ENCODE measurements at places on chromosomes 11 and 22.

DNA sequence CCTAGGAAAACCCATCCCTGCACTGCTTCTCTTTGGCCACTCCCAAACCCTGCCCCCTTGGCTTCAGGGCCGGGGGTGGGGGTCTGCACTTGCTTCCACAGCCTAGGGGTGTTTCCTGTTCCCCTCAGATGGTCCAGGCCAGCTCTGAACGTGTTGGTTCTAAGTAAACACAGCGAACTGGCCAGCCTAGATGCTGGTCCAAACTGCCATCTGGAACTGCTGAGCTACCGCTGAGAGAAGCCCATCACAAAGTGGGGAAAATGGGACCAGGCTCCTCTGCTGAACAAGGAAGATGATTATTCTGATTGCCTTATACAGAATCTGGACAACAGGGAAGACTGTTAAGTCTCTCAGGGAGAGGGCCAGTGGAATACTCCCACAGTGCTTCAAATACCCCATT is 23.5 kb upstream of the YPEL1 start:
- DNase-seq, result no peak

DNA sequence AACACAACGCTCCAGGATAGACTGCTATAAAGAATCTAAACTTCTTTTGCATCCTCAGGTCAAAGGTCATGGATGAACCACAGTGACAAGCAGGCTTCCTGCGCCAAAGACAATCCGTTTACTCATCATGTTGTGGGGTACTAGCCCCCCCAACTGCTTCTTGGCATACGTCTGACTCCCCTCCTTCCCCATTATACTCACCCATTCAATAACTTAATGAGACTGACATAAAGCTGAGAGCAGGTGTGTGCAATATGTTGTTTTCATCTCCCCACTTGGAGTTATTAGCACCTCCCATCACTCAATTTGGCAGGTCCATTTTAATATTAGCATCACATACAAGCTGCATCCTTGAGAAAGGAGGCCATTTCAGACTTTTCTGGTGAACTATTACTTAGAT is 157.1 kb downstream of the CADM1 start:
- no peak for DNase-seq

DNA sequence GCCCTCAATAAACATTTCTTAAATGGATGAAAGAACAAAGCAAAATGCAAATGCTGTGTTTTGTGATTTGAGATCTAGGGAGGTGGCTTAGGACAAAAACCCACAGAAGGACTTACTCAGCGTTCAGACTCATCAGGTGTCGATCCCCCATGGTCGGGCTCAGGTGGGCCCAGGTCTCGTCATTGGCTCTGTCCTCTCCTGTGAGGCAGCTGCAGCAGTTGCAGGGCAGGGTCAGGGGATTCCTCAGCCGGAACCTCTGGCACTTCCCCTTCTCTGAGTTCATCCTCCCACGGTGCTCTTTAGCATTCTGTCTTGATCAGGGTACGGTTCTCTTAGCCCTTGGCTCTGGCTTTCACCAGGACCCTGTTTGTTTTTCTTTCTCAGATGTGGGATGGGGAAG is 14.0 kb upstream of the ACR start:
- DNase-seq, result no peak

DNA sequence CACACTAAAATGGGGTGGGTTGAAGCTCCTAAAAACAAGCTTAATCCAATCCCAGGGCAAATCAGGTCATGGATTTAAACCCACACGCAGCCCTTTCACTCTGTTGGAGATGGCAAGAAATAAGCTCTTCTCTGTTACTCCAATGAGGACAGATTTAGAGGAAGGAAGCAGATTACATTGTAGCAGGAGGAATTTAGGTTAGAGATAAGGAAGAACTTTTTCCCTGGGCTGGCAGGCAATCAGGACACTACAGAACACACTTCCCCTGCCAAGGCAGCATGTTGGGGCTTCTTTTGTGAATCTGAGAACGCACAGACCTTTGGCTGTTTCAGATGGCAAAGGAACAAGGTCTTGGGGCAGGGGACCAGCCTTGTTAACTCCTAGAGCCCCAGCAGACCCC is 46.2 kb downstream of the C11orf58 start:
- DNase-seq, result no peak

GRCh38 chr11:35620795-35621194 is 2.5 kb downstream of the FJX1 start:
- no peak for DNase-seq
